Psoas muscle (tissue), 8 donors: ENCODE measurements at places on chromosomes 1 and 21. TPM values are rescaled to one million over a fixed set of nuclear protein-coding genes. Genes with fewer than 3 reads are reported as not detected.

DNA sequence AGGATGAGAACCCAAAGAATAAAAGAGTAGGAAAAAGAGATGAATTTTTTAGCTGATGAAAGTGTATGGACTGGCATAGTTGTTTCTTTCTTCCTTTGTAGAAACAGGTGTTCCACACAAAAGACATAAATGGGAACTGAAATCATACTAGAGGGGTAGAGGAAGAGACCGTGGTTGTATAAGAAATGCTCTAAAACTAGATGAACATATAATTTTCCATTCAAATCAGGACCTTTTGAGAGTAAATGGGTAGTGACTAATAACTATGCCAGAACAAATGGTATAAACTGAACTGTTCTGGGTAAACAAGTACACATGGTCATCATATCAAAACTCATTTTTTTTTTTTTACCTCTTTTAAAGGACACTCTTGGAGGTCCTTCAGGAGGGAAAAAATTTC, 344.2 kb downstream of the VAV3 start:
- no peak for DNase-seq
- no peak overlapping the region for H3K27ac ChIP-seq
- H3K27me3 ChIP-seq: no peaks in the 10 kb centered on the region
- H3K4me3 ChIP-seq: no peak overlapping the region

GRCh38 chr1:242579528-242580235, 55.2 kb upstream of the PLD5 start:
- H3K27ac ChIP-seq: no peak overlapping the region
- no peak overlapping the region for H3K4me3 ChIP-seq
- H3K4me1 ChIP-seq: no peaks in the 10 kb centered on the region
- no peaks in the 10 kb centered on the region for H3K27me3 ChIP-seq

Gene CFHR1
- not detected for total RNA-seq

- no peak overlapping the region for H3K4me3 ChIP-seq
- peaks cover 100% of the 10 kb centered on the region for H3K36me3 ChIP-seq
- H3K27ac ChIP-seq: no peak overlapping the region
- no peak for DNase-seq
Observed at GRCh38 chr21:32364796-32365195, 28.0 kb downstream of the URB1 start.

DNA sequence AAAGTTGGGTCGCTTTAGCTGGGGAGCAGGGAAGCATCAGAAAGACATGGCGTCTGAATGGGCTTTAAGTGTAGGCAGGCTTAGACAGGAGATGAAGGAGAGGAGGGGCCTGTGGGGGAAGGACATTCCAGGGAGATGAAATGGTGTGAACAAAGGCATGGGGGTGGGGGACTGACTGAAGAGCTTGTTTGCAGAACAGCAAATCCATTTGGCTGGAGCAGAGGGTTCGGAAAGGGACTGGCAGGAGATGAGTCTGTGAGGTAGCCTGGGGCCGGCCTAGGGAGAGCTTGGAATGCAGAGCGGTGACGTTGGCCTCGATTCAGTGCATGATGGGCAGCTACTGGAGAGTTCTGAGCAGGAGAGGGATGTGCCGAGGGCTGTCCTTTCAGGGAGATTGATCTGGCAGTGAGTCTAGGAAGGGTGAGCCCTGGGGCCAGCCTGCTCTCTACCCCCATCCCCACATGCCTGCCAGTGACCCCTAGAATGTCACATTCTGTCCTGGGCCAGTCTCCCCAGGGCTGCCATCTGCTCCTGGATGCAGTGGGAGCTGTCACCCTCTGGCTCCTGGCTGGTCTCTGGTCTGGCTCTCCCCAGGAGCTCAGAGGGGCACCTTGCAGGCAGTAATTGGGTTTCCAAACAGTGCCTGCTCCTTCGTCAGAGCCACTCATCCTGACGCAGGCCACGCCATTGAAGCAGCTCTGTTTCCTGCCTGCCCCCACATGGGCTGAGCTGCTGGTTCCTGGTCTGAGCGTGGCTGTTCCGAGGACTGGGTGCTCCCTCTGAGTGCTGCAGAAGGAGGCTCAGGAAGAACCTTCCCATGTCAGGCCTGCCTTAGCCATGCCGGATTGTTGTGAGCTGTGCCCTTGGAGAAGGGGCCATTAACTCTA, 22.3 kb upstream of the TMEM222 start:
- peak overlapping the region; percentile 66 for H3K27ac ChIP-seq
- DNase-seq: peak; percentile 89
- peaks cover 30% of the 10 kb centered on the region for H3K4me1 ChIP-seq
- no peaks in the 10 kb centered on the region for H3K27me3 ChIP-seq

Gene TTC13
- total RNA-seq: 11.2 TPM

Gene DNAJC6
- 2.2 TPM for total RNA-seq

Gene CD1E
- total RNA-seq: not detected

Gene TMPRSS2
- not detected for total RNA-seq

Gene RGS8
- not detected for total RNA-seq

Gene COL9A2
- total RNA-seq: 0.15 TPM

GRCh38 chr1:235919127-235919832, 52.6 kb upstream of the LYST start:
- H3K4me3 ChIP-seq: no peak overlapping the region
- no peaks in the 10 kb centered on the region for H3K36me3 ChIP-seq
- H3K27me3 ChIP-seq: no peaks in the 10 kb centered on the region
- H3K27ac ChIP-seq: no peak overlapping the region
- H3K4me1 ChIP-seq: peaks cover 11% of the 10 kb centered on the region

Gene DENND2C
- total RNA-seq: 12.6 TPM

DNA sequence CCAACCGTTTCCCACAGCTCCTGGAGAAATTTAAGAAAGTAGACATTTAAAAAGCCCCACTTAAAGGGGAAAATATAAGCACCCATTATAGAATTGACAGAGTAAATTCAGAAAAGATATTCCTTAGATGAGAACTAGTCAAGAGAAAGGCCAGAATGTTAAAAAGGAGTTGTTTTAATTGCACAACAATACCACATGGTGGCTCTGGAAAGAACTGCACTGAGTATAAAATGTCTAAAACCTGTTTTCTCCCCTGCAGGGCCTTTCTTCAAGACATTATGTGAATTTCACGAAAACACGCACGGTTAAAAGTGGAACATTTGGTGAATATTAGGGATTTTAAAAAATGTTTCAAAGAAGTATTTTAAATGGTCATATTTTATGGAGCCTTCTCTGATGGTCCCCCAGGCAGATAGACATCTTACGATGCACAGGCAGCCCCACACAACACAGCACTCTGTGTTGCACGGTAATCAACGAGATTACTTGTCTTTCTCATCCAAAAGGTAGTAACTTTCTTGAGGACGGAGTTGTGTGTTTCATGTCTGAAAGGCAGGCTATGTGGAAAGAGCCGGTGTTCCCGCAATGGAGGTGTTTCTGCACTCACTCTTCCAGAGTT, 101.9 kb downstream of the PRRX1 start:
- no peaks in the 10 kb centered on the region for H3K27me3 ChIP-seq
- H3K27ac ChIP-seq: no peak overlapping the region
- H3K4me1 ChIP-seq: no peaks in the 10 kb centered on the region
- no peak for DNase-seq
- no peak overlapping the region for H3K4me3 ChIP-seq

DNA sequence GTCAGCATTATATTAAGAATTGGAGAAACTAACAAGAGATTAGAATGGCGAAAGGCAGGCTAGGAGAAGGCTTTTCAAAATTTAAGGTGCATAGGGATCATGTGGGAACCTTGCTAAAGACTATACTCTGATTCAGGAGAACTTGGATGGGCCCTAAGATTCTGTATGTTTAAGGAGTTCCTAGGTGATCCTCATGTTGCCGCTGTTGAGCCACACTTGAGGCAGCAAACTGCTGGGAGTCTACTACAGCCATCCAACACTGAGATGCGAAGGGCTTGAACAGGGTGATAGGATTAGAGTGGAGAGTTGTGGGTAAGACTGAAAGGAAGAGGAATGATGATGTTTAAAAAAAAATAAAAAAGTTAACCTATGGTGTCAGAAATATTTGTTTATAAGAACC, 1013.2 kb downstream of the MRPL39 start:
- no peak for DNase-seq
- no peaks in the 10 kb centered on the region for H3K36me3 ChIP-seq
- no peaks in the 10 kb centered on the region for H3K4me1 ChIP-seq

Gene SH3GLB1
- total RNA-seq: 234 TPM

DNA sequence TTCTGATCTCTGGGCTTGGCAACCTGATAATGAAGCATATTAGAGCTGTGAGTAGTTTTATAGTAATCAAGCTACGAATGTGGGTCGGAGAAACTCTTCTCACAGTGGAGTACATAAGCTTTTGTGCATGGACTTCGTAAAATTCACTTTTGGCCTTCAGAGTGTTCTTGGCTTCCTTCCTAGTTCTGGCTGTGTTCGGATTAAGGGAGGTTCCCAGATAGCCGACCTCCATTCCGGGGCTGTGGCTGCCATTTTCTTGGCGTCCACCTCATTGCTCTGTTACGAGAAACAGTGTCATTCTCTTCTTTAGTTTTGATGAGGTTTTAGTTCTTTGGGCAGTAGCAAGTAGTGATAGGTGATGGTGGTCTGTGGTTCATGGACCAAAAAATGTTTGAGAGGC, 26.3 kb downstream of the CAMTA1 start:
- no peak for DNase-seq
- H3K4me1 ChIP-seq: peaks cover 24% of the 10 kb centered on the region
- H3K4me3 ChIP-seq: no peak overlapping the region

GRCh38 chr21:44703731-44704635, 7.0 kb downstream of the KRTAP10-12 start:
- no peak overlapping the region for H3K4me3 ChIP-seq
- H3K27ac ChIP-seq: no peak overlapping the region
- peak; percentile 26 for DNase-seq
- peaks cover 46% of the 10 kb centered on the region for H3K27me3 ChIP-seq
- no peaks in the 10 kb centered on the region for H3K36me3 ChIP-seq
- H3K4me1 ChIP-seq: no peaks in the 10 kb centered on the region

Gene EIF2D
- 41.8 TPM for total RNA-seq

GRCh38 chr1:6603238-6603914, 707 bp upstream of the KLHL21 start:
- peak overlapping the region; percentile 98 for H3K27ac ChIP-seq
- H3K27me3 ChIP-seq: no peaks in the 10 kb centered on the region
- DNase-seq: peak; percentile 76
- H3K36me3 ChIP-seq: no peaks in the 10 kb centered on the region
- peak overlapping the region; percentile 87 for H3K4me3 ChIP-seq
- peaks cover 43% of the 10 kb centered on the region for H3K4me1 ChIP-seq

Gene NBPF11
- 1.4 TPM for total RNA-seq

- H3K4me3 ChIP-seq: no peak overlapping the region
- no peak for DNase-seq
- no peaks in the 10 kb centered on the region for H3K36me3 ChIP-seq
- H3K4me1 ChIP-seq: peaks cover 5% of the 10 kb centered on the region
- H3K27me3 ChIP-seq: no peaks in the 10 kb centered on the region
Observed at GRCh38 chr21:36122977-36123376, 11.9 kb upstream of the CBR3 start.

- no peak for DNase-seq
- H3K4me3 ChIP-seq: no peak overlapping the region
- peak overlapping the region; percentile 39 for H3K27ac ChIP-seq
- H3K4me1 ChIP-seq: peaks cover 38% of the 10 kb centered on the region
- H3K27me3 ChIP-seq: no peaks in the 10 kb centered on the region
- H3K36me3 ChIP-seq: no peaks in the 10 kb centered on the region
Observed at GRCh38 chr1:56561227-56562019, 17.9 kb downstream of the PLPP3 start.

Gene NBPF4
- not detected for total RNA-seq

DNA sequence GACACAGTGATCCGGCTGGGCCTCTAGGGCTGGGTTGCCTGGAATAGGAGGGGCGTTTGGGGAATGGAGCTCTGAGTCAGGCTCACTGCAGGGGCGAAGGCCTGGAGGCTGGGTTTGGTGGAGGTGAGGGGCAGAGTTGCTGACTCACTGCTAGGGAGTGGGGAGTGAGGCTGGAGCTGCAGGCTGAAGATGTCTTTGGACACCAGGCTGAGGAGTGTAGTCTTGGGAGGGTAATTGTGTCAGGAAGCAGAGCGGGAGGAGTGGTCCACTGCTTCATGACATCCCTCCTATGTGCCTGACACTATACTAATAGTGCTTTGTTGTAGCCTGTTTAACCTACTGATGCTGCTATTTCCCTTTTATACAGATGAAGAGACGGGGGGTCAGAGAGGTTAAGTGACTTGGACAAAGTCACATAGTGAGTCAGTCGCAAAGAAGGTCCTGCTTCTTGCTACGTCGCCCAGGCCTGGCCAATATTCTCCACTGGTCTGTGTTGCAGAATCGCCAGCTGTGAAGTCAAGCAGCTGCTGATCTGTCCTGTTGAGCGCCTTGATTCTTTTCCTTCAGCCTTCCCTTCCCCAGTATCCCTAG, 13.6 kb downstream of the ACTL8 start:
- no peaks in the 10 kb centered on the region for H3K27me3 ChIP-seq
- no peak overlapping the region for H3K4me3 ChIP-seq
- H3K36me3 ChIP-seq: no peaks in the 10 kb centered on the region
- no peak overlapping the region for H3K27ac ChIP-seq
- no peaks in the 10 kb centered on the region for H3K4me1 ChIP-seq

Gene CLDN17
- total RNA-seq: not detected

- no peaks in the 10 kb centered on the region for H3K27me3 ChIP-seq
- H3K27ac ChIP-seq: no peak overlapping the region
- no peak overlapping the region for H3K4me3 ChIP-seq
- DNase-seq: no peak
- H3K36me3 ChIP-seq: no peaks in the 10 kb centered on the region
- H3K4me1 ChIP-seq: no peaks in the 10 kb centered on the region
Observed at GRCh38 chr1:179798213-179798863, 55.2 kb downstream of the FAM163A start.

DNA sequence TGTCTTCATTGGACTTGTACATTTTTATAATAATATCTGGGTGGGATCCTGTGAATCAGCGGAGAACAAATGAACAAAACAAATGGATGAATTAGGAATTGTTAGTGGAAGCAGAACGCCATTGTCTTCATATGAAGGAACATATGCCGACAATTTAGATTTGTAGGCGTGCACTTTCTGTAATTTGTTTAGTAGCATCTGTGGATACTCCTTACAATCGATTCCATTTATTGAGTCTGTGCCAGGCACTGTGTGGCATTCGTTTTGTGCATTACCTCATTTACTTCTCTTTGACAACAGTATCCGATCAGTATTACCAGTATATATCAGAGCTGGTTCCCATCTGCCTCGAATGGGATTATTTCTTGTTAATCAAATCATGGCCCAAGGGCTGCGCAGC, 61.9 kb downstream of the PRDM2 start:
- H3K4me1 ChIP-seq: peaks cover 89% of the 10 kb centered on the region
- H3K27me3 ChIP-seq: no peaks in the 10 kb centered on the region
- DNase-seq: no peak
- no peak overlapping the region for H3K27ac ChIP-seq

GRCh38 chr1:24635195-24635843, 7.8 kb upstream of the SRRM1 start:
- DNase-seq: no peak
- no peak overlapping the region for H3K4me3 ChIP-seq
- H3K27me3 ChIP-seq: no peaks in the 10 kb centered on the region
- H3K27ac ChIP-seq: no peak overlapping the region

GRCh38 chr1:39754026-39754570, 15.4 kb downstream of the PPIE start:
- H3K27me3 ChIP-seq: no peaks in the 10 kb centered on the region
- no peak overlapping the region for H3K4me3 ChIP-seq
- H3K27ac ChIP-seq: no peak overlapping the region
- H3K4me1 ChIP-seq: no peaks in the 10 kb centered on the region

GRCh38 chr1:5511381-5512097, 480.7 kb downstream of the NPHP4 start:
- no peak for DNase-seq
- no peaks in the 10 kb centered on the region for H3K4me1 ChIP-seq
- no peak overlapping the region for H3K4me3 ChIP-seq
